ENCODE measurements at places on chromosomes 6 and 20.

DNA sequence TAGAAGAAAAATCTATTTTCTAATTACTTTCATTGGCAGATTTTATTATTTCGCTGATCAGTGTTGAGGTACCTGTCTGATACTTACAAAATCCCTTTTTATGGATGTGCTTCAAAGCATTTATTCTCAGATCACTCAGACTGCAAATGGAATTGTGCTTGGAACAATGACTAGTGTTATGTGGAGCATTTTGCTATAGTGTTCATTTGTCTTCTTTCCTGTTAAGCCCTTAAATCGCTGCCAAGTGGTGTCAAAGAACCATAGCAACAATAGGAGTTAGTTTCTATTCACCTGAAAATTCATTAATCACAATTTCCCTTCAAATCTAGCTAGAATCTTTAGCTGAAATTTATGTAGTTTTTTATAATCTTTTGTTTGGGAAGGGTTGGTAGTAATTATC, 29.8 kb downstream of the SMPDL3A start:
- DNase-seq, result no peak

- DNase-seq, result peak; percentile 95
Observed at GRCh38 chr6:48426636-48427035, 315.6 kb upstream of the PTCHD4 start.

DNA sequence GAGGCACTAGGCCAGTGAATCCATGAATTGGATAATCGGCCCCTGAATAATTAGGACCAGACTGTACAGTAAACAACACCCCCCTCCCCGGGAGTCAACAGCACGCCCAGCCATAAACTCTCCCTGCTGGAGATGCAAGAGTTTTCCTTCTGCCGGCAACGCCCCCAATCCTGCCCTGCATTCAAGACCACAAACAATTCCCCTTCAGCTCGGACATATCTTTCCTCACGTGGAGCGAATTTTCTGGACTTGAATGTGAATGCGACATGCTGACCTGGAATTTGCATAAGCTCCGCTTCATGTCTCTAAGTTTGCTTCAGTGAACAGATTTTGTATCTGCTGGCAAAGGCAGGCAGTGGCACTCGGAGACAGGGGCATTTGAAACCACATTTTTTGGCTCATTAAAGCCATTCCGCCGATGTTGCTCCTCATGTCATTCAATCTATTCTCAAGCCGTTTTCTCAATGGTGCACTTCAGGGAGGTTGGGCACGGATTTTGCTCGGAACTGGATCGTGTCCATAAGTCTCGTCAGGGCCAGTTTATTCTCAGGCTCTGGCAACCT, 38.0 kb upstream of the GMPR start:
- no peak for DNase-seq

DNA sequence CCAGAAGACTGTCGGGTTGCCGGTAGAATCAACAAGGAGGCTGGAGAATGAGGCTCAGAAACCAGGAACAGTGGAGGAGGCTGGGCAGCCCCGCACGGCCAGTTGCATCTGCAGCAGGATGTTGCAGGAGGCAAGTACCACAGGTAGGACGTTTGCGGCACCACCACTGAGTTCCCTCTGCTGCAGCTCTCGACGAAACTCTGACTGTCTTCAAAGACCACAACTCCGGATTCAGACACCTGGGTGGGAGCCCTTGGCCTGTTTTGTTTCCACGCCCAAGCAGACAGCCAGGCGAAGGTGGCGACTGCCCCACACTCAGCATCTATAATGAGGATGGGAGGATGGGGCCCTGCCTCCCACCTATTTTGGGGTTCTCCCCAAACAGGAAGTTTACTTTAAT, 218.2 kb downstream of the ZDHHC14 start:
- no peak for DNase-seq

DNA sequence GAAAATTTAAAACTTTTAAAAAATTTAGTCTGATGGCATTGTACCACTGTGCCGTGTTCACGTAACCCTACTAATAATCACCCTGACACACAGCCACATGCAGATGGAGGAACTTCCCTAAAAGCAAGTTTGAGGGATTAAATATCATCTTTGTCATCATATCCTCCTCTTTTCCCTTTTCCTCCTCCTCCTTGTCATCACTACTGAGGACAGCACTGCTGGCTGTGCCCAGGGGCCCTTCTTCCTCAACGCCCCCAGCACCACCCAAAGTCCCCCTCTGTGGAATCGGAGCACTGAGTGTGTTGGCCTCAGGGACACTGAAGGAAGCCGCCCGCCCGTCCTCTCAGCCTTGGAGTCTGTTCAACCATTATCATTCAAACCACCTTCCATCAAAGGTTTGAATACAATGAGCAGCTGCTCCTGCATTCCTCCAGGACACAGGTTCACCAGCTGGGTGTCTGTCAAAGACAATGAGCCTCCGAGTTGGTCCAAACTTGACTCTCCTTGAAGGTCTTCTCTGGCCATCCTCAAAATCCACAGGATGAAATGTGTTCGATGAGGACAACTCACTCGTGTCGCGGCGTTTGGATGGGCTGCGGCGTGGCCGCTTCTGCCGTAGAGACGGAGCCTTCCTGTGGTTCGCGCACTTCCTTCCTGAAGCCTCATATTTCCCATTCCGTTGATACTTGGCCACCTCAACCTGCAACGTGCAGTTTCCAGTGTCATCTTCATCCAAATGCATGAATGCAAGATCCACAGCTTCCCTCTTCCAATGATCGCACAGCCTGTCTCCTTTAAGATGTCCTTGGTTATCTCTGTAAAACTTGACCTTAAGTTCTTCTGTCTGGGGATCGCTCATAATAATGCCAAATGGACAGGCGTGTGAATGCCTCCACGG, 23.3 kb downstream of the NQO2 start:
- DNase-seq, result no peak

DNA sequence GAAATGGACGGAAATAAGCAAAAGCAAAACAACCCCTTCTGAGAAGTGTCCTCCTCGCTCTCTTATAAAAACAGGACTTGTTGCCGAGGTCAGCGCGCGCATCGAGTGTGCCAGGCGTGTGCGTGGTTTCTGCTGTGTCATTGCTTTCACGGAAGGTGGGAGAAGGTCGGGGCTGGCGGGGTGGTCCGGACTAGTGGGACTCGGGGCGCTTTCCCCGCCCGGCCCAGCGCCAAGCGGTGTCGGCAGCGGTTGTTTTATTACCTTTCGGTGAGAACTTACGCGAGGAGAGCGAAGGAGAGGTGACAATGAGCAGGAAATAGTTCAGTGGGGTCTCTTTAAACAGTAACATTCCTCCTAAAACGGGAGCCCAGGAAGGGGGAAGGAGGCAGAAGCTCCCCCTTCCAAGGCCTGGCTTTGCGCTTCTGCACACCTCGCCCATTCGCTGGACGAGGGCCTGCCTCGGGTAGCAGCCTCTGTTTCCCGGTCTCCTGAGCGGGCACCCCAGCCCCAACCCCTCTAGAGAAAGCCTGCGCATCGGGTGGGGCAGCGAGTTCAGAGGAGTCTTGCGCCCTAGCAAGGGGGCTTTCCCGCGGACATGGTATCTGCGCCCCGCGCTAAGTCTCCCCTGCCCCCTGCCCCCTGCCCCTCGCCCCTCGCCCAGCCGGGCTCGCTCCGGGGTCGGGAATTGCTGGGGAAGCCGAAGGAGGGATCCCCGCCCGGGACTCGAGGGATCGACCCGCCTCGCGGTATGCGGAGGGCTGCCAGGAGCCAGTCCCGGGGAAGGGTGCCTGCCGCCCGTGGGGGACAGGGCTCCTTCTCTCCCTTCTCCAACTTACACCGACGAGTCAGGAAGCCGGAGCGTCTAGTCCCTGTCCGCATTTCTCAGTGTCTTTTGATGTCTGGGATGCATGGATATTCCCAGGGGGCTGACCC, 1.2 kb upstream of the TBXT start:
- DNase-seq, result no peak

DNA sequence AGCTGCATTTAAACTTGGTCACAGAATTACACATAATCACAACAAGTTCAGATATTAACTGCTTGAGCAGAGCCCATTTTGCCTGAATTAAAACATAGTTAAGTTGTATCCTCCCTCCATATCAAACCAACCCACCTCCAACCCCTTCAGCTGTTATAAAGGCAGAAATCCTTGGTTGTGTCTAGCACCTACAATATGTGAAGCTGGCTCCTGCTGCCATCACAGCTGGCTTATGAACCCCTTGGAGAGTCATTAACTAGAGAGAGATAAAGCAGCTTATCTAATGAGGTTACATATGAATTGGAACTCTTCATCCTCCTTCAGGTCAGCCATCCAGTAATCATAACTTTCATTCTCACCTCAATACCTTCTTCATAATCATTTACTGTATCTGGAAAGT, 101.8 kb downstream of the EPHA7 start:
- no peak for DNase-seq

DNA sequence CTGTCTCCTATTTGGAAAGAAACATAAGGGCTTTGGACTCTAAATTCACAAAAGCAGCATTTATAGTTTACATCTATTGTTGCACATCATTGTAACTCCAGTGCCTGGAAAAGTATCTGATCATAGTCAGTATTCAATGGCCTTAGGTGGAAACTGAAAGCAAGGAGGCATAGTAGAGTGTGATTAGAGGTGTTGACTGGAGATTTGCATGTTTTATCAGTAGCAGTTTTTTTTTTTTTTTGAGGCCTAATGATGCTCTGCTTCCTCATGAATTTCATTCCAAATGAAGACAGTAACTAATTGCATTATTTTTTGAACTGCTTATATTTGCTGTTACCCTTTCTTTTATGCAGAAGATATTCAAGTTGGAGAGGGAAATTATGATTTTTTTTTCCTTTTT, 213.2 kb upstream of the FLRT3 start:
- DNase-seq, result no peak

GRCh38 chr20:6636209-6637159, 131.0 kb upstream of the BMP2 start:
- DNase-seq, result peak; percentile 63

DNA sequence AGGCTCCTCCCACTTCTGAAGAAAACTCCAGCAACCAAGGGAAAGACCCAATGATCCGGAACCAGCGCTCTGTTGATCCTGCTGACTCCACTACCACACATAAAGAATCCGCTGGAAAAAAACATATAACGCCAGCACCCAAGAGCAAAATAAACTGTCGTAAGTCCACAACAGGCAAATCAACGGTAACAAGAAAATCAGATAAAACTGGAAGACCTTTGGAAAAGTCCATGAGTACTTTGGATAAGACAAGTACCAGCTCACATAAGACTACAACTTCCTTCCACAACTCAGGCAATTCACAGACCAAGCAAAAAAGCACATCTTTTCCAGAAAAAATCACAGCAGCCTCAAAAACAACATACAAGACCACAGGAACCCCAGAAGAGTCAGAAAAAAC, 8.0 kb downstream of the MUCL3 start:
- no peak for DNase-seq

DNA sequence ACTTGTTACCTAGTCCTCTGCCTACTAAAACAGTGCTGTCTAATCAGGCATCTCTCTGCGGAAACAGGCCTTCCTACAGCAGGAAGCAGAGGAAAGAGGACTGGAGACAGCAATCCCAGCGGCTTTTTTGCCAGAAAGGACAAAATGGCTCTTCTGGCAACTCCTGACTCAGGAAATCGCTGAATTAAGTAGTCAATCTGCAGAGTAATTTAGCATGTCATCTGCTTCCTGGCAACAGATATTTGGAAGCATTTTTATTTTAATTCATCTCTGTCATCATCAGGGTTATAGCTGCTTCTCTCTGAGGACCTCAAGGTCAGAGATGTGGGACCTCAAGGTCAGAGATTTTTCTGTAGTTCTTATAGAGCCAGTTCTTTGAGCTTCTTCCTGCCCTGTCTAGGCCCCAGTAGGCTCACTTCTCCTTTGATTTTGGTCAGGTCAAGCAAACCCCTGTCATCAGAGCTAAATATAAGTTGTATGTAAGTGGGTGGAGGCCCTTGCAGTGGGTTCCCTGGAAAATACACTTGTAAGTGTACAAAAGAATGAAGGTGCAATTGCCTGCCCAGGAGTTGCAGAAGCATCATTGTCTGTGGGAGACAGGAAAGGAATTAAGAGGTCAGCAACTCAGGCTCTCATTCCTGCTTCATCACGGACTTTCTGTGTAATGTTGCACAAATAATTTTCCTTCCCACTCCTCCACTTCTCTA, 229.4 kb downstream of the ALDH8A1 start:
- peak; percentile 27 for DNase-seq

- no peak for DNase-seq
Observed at GRCh38 chr20:16501301-16501700, 71.9 kb downstream of the KIF16B start.

DNA sequence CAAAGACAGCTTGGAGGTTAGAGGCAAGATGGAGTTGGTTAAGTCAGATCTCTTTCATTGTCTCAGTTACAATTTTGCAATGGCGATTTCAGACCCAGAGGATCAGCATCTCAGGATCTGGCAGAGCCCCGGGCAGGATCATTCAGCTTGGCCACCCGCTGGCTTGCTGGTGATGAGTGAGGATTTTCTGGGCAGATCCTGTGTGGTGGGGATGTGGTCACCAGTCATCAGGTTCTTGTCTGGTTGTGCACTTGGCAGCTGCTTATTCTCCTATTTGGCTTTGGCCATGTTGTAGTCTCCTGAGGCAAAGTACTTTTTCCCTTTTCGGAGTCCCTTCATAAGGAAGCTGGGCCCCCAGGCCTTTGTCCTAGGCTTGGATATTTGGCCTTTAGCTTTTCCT, 953.9 kb downstream of the KIF16B start:
- no peak for DNase-seq

Measured in amniotic epithelial cell (primary cell).